ENCODE measurements at places on chromosomes 5 and 9.

DNA sequence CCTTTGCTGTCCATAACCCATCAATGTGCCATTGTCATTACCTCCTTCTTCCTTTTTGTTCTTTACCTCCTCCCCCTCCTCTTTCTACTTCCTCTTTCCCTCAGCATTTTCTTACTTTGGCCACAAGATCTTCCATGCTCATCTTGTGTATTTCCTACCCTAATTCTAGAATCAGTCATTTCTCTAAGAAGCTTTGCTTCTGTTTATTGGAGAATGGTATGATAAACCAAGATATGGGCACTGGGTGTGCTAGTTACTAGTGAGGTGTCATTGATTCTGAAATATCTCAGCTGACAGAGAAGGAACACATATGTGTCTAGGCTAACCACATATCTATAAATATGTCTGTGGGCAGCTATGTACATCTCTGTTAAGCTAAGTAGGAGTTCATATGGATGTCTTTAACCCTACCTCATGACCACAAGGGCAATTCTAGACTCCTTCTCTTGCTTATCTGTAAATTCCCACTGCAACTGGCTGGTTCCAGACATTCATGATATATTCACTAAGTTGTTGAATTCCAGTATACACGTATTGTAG is 2051.3 kb upstream of the CDH9 start:
- no peak for DNase-seq

DNA sequence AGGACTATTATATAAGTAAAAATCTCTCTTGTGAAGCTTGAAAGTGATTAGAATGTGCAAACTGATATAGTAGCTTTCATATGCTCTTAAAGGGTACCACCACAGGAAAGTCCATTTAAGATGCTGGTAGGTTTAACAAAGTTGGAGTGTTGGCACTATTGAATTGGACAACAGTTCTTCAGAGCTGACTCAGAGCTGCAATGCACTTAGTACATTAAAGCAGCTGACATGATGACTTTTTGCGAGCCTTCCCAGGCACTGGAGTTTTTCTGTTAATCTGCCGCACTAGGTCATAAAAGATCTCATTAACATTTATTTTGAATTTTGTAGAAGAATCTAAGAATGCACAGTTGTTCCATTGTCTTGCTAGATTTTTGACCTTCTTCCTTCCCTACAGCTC is 243.8 kb downstream of the ADAMTSL1 start:
- no peak for DNase-seq

- DNase-seq, result no peak
Observed at GRCh38 chr5:180718810-180719453, 20.9 kb downstream of the OR2Y1 start.

GRCh38 chr5:38961691-38962090 is 112.5 kb downstream of the RICTOR start:
- DNase-seq, result no peak

- peak; percentile 37 for DNase-seq
Observed at GRCh38 chr9:127165116-127165515, 42.7 kb upstream of the ANGPTL2 start.

GRCh38 chr5:53360811-53361210 is 119.6 kb upstream of the FST start:
- no peak for DNase-seq

GRCh38 chr9:109624896-109625295 is 126.8 kb upstream of the PTPN3 start:
- DNase-seq, result no peak

GRCh38 chr5:149011084-149011483 is 51.8 kb downstream of the SH3TC2 start:
- DNase-seq, result no peak

DNA sequence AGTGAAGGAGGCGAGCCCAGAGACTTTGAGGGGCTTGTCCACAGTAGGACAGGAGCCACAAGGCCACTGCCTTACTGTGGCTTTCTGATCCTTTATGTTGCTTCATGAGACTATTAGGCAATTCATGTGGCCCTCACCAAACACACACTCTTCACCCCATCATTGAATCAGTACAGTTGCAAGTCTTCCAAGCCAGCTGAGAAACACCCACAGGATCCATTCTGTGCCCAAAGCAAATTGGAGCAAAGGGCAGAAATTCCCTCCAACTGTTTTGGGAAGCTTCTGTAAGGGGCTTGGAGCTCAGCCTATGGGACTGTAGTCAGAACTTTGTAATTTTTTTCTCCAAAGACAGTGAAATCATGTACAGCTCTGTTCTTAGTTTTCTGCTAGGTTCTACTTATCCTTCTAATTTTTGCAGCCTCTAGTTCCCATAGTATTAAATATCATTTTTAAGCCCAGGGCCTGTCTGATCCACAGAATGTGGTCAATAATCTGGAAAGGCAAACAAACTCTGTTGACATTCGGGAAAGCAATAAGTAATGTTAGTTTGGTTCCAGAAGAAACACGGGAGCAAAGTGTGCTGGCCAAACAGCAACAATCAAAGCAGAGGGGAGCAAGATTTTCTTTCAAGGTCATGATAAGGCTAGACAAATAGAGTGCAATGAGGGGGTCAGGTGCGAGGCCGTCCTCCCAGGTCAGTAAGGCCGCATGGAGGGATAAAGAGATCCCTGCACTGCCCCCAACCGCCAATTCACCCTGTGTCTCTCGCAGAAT is 47.0 kb downstream of the UBE2QL1 start:
- no peak for DNase-seq

- peak; percentile 79 for DNase-seq
Observed at GRCh38 chr5:71830681-71831539, 111.8 kb downstream of the CARTPT start.

DNA sequence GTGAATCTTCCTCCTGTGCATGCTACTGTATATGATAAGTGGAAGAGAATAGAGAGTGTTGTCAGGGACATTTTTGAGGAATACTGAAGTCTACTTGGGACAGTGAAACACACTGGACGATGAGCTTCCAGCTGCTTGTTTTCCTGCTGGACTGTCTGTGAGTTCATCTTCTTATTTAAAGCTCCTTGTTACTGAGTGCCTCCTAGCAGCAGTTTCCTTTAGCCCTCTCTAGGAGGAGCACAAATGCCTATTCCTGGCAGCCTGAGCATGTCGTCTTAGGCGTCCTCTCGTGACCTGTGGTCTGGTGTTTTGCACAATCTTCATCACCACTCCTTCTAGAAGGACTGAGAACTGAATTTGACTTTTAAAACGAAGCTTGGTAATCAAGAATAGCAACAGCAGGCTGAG is 43.8 kb downstream of the ANKRD33B start:
- DNase-seq, result peak; percentile 80

DNA sequence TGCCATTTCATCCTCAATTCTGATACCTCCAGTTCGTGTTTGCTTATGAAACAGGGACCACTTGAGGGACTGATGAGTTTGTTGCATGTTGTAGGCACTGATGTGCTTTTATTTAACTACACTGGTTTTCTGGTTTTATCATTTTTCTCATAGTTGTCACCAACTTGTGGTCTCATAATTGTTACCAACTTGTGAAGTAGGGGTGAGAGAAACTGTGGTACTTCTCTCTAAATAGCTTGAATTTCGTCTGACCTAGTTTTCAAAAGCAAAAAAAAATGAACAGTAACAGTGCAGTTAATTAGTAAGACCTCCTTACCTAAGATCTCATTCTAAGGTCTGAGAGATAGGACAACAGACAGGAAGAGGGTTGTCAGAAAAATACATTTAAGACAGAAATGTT is 78.0 kb downstream of the ANXA2R start:
- DNase-seq, result no peak

- no peak for DNase-seq
Observed at GRCh38 chr9:99056886-99057664, 47.8 kb upstream of the TGFBR1 start.

- no peak for DNase-seq
Observed at GRCh38 chr5:24094081-24094679, 550.6 kb downstream of the CDH10 start.

GRCh38 chr9:116694785-116695291 is 7.7 kb downstream of the TRIM32 start:
- no peak for DNase-seq

GRCh38 chr5:137342764-137343163 is 156.4 kb downstream of the SPOCK1 start:
- no peak for DNase-seq

DNA sequence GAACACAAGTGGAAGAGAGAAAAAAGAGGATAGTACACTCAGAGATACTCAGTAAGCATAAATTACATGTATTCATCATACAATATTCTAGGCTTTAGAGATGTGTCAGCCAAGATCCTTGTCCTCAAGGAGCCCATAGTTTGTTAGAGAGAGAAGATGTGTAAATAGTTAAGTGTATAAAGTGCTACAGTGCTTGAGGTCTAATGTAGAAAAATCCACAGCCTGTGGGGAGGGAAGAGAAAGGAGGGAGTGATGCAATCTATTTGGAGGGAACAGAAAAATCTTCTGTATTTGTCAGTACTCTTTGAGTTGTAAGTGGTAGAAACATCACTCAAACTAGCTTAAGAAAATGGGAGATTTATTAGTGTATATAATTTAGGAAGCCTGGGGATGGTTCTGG is 81.9 kb downstream of the PALM2AKAP2 start:
- no peak for DNase-seq

DNA sequence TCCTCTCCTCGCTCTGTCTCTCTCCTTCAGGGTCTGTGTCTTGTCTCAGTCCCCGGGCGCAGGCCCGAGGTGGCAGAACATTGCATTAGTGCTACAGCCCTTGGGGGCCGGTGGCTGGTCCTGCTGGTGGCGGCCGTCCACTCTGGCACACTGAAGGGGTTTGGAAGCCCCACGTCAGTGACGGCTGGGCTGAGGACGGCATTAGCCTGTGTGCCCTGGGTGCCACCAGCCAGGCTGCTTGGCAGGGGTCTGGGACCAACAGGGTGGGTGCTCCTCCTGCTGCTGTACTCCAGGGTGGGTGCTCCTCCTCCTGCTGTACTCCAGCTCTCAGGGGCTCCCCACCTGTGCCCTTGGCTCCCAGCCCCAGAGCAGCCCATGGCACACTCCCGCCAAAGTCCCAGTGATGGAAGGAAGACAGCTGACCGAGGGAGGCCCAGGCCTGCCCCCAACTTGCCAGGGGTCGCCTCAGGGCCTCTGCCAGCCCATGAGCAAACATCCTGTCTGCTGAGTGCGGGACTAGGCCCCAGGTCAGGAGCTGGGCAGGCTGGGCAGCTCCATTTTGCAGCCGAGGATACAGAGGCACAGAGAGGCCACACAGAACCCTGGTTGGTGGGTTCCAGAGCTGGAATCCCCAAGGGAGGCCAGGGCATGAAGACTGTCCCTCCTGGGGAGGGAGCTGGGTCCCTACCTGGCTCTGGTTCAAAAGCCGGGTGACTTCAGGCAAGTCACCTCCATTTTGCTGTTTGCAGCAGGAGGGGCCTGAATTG is 27.3 kb downstream of the SARDH start:
- peak; percentile 63 for DNase-seq

GRCh38 chr5:138502521-138502920 is 37.2 kb downstream of the EGR1 start:
- no peak for DNase-seq

- DNase-seq, result no peak
Observed at GRCh38 chr9:112659906-112660305, 58.0 kb downstream of the INIP start.

- peak; percentile 69 for DNase-seq
Observed at GRCh38 chr9:93093877-93094657, 1.9 kb upstream of the CARD19 start.

GRCh38 chr9:75921391-75922127 is 31.1 kb downstream of the PCSK5 start:
- no peak for DNase-seq

GRCh38 chr9:32487981-32488380 is 38.0 kb downstream of the RIGI start:
- no peak for DNase-seq

DNA sequence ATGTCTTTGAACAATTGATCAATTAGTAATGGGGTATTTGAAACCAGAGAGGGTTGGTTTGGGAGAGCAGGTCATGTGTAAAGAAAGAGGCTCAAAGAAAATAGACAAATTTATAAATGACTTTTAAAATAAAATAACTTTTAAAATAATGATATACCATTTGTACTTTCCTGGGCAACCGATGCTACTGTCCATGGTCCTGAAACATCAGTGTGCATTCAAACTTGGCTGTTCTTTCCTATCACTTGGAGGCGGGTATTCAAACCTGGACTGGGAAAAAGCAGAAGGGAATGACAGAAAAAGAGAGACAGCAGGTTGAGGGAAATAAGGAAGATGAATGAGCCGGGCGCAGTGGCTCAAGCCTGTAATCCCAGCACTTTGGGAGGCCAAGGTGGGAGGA is 1446.4 kb upstream of the WWC1 start:
- no peak for DNase-seq

DNA sequence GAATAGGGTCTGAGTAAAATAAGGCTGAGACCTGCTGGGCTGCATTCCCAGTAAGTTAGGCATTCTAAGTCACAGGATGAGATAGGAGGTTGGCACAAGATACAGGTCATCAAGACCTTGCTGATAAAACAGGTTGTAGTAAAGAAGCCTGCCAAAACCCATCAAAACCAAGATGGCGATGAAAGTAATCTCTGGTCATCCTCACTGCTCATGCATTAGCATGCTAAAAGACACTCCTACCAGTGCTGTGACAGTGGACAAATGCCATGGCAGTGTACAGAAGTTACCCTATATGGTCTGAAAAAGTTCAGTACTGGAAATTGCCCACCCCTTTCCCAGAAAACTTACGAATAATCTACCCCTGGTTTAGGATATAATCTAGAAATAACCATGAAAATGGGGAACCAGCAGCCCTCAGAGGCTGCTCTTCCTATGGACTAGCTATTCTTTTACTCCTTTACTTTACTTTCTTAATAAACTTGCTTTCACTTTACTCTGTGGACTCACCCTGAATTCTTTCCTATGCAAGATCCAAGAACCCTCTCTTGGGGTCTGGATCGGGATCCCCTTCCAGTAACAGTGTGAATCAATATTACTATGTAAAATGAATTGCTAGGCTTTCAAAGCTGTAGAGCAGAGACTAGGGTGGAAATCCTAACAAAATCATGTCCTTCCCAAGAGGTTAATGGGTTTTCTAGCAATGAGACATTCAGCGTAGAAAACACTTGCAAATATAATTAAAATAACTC is 257.8 kb downstream of the KIAA0825 start:
- DNase-seq, result no peak

- no peak for DNase-seq
Observed at GRCh38 chr9:36169166-36169565, at the start of gene CCIN. Gene CCIN (plus strand): TSS chr9:36169388. CDS start chr9:36169503, 115 bp downstream.

DNA sequence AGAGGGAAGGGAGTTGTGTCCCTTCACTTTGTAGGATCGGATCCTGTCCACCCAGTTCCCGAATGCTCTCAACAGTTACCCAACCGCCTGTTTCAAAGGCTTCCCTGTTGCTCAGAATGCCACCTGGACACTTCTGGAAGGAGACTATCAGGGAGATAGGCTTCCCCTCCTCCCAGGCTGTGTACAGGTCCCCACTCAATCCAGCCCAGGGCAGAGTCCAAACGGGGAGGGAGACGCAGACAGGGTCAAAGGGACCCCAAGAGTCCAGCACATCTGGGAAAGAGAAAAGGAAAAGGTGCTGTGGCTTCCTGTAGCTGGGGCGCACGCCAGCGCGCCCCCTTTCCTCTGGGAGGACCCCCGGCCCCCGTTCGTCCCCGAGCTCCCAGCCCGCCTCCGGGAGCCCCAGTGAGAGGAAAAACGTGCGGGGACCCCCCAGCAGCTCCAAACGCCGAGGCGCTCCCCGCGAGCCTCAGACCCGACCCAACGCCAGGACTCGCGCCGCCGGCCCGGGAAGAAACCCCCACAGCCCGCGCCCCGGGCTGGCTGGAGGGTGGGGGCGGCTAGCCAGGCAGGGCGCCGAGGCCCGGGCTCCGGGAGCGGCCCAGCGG is 640 bp downstream of the SURF4 start:
- no peak for DNase-seq

- no peak for DNase-seq
Observed at GRCh38 chr5:9126490-9126889, 419.4 kb downstream of the SEMA5A start.

Measured in sigmoid colon (tissue), 7 donors.